Cardiac muscle cell (in vitro differentiated cells and primary cell): ENCODE measurements at places on chromosomes 6 and 20.
A peak's percentile ranks its signal among the peaks of the same experiment; 100 is the strongest.

DNA sequence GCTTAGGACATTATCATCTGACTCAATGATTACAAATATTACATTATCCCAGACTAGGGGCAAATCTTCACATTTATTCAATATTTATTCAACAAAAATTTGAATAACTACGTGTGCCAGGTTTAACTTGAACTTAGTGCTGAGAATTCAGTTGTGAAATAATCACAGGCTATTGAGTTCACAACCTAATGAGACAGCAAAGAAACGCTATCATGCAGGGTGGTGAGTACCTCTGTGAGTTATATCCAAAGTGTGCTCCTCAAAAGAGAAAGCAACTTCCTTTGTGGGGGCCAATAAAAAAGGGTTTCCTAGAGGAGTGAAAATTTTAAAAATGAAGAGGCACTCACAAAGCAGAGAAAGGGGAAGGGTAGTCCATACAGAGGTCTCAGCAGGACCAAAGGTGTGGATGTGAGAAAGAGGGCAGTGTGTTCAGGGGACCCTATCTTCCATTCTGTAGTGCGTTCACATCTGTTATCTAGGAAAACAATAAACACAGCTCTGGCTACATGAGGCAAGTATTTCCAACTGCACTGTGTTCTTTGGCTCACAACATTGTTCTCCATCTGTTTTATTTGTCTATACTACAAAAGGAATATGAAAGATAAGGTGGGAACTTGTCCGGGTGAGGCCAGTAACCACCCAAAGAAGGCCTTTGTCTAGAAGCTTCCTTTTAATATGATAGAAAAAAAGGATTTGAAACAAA lies 155.4 kb upstream of the MARCKS start:
- no peak for DNase-seq

DNA sequence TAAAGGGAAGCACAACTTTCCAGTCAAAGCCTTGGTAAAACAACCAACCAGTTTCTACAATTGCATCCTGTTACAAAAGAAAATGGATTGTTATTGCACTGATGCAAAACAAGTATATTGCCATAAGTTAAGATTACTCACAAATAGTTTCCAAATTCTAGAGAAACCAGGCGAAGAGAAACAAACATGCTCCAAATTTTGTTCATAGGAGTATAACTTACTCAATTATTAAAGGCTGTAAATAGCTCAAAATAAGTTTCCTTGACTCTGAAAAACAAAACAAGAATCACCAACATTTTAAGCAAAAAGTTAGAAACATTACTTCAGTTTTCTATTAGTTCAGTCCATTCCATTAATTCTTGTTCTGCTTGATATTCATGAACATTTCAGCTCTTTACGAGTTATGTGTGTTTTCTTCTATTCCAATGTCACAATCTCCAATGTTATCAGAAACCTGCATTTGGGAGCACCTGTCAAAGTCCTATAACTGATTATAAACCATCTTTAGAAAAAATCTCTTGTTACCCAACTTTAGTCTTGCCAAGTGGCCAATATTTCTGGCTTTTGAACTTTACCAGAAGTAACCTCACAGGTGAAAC lies 137.9 kb upstream of the THBS2 start:
- DNase-seq = no peak

GRCh38 chr20:50488236-50488806 lies 21.9 kb upstream of the PTPN1 start:
- no peak for DNase-seq

DNA sequence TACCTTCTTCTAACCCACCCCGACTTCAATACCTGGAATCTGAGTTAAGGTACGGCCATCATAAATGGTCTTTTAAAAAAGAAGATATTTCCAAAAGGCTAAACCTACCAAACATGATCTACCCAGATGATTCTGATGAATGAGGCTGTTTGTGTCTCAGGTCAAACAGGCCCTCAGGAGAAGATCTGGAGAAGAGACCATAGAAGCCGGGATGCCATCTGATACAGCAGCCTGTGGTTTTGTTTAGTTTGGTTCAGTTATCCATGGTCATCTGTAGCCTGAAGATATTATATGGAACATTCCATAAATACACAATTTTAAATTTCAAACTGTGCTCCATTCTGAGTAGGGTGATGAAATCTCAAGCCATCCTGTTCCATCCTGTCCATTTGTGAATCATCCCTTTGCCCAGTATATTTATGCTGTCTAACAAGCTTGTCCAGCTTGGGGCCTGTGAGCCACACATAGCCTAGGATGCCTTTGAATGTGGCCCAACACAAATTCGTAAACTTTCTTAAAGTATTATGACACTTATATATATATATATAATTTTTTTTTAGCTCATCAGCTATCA lies 4.0 kb upstream of the CAP2 start:
- no peak for DNase-seq

- no peak for DNase-seq
Measured at GRCh38 chr6:48290595-48290994, 179.6 kb upstream of the PTCHD4 start.

DNA sequence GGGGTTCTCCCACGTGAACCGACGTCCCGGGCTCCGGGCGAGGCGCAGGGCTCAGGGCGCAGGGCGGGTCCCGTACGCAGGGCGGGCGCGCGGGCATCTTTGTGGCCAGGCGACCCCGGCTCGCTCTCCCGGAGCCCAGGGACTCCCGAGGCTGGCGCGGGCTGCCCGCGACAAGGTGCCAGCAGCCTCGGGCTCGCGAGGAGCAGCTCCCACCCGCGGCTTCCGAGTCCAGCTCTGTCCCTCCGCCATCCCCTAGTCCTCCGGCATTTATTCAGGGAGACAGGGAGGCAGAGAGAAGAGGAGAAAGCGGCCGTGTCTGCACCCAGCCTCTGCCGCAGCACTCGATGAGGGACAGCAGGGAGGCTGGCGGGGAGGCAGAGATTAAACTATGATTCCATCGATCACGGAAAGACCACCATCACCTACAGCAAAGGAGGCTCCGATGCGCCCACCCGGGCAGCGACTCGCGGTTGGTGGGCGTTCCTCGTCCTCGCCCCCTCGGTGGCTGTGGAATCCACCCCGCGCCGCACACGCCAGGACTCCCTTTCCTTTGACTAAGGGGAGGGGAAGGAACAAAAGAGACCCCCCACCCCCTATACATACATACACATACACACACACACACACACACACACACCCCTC lies 1.1 kb downstream of the RGS17 start:
- peak; percentile 33 for DNase-seq

- DNase-seq = no peak
Measured at GRCh38 chr6:43993881-43994523, 133.2 kb downstream of the MRPL14 start.

- no peak for DNase-seq
Measured at GRCh38 chr20:618980-619379, 8.9 kb upstream of the TCF15 start.

DNA sequence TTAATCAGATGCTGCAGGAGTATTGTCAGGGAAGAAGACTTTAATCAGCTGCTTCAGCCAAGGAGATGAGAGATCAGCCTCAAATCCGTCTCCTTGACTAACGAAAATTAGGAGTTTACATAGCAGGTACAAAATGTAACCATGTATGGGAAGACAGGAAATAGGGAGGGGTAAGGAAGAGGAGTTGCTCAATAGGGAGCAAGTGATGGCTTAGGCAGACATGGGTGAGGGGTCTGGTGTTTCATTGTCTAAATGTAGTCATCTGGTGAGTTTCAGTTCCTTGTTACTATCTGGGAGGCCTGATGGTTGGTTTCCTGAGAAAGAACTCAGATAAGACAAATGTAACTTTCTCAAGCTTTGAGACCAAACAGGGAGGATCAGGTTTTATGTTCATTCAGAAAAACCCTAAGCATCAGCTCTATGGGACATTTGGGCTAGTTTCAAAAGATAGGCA lies 217.3 kb upstream of the SULF2 start:
- DNase-seq = no peak

DNA sequence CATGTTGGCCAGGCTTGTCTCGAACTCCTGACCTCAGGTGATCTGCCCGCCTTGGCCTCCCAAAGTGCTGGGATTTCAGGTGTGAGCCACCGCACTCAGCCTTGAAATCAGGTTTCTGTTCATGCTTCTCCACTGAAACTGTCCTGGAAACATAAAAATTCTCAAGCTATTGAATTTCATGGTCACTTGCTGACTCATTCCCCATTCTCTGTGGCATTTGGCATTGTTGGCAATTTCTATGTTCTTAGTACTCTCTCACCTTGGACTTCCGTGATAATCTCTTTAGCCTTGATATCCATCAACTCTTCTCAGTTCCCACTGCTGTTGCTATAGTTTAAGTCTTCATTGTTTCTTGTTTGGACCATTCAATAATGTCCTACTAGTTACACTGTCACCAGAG lies 6.2 kb downstream of the SEL1L2 start:
- no peak for DNase-seq

DNA sequence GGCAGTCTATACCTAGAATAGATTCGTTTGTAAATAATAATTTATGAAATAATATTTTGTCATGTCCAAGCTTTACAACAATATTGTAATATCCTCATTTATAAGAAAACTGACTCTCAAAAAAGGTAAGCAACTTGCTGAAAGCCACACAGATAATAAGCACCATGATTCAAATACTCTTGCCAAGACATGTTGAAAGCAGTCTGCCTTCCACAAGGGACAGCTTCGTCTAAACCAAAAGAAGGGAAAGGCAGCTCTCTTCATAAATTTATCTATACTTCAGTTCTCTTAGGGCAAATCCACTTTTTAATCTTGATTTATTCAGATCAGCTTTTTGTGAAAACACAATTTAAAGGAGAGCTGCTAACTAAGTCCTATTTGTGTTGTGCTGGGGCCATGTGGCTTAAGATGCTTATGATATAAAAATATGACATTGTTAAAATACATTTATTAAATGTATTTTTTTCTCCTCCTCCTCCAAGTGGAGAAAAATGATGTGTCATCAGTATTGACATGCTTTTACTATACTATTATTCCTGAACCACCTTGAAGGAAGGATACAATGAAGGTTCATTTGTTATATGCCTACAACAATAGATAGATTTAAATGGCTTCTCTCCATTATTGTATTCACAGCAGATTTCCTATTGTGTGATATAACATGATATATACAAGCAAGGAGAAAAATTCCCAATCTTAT lies 737.0 kb downstream of the HDGFL1 start:
- no peak for DNase-seq

GRCh38 chr6:108113557-108114519 lies 39.3 kb upstream of the OSTM1 start:
- peak; percentile 59 for DNase-seq

DNA sequence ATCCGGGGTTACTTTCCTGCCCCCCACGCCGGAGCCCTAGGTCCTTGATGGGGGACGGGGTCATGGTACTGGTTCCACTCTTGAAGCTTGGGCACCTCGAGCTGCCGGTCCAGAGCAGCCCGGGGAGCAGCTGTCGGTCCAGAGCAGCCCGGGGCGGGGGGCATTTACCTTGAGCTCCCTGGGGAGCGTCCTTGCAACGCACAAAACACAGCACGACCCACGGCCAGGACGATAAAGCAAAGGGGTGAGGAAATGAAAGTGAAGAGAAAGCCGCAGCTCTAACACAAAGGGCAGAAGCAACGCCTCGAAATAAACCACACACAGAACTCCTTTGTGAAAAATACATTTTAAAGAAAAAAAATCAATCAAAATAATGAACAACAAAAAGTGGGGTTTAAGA lies 39.1 kb downstream of the KCNQ2 start:
- DNase-seq = no peak

DNA sequence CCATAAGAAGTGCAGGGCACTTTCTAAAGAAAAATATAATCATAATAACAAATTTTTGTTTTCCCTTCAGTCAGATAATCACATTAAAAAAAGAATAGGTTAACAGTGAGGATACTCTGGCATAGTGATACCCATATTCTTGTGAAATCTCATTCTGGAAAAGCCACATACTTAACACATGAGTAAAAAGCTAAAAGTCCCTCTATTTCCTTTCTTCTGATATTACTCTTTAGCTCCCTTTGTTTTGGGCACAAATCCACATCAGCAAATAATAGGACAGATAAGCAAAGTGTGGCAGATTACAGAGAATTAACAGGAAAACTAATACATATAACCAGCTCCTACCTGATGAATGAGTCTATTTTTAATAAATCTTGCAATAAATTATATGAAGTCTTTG lies 15.8 kb downstream of the SHPRH start:
- no peak for DNase-seq

DNA sequence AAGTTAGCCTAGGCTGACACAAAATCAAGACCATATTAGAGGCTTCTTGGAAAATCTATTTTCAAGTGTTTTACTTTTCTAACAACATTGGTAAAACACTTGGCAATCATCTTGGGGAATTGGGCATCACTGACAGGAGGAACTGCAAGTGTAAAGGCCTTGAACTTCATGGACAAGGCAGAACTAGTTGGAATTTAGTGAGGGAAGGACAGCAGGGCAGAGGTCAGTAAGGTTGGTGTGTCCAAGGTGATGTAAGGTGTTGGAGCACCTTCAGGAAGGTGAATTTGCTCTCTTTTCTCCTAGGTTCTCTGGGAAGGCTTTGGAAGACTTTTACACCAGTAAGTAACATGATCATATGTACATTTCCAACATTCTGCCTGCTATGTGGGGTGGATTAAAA lies 1.5 kb upstream of the SLC17A4 start:
- DNase-seq = no peak

DNA sequence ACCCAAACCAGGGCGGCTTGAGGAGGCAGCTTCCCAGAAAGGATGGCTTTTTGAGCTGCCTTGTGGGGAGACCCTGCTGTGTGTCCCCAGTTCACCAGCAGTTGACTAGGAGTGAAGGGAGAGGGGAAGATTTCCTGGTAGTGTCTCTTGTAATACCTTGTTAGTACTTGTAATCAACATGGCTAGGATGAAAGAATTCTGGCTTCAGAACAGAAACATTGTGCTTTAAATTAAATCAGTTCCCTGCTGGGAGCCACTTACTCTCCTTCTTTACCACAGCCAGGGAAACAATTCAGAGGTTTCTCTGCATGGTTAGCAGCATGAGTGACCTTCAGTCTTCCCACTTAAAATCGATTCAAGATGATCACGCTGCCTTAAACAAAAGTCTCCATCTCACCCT lies 525.4 kb upstream of the ID4 start:
- DNase-seq = no peak

GRCh38 chr20:53911301-53911700 lies 159.1 kb downstream of the BCAS1 start:
- DNase-seq = no peak

GRCh38 chr6:25715794-25716193 lies 38.7 kb upstream of the SLC17A4 start:
- DNase-seq = no peak

DNA sequence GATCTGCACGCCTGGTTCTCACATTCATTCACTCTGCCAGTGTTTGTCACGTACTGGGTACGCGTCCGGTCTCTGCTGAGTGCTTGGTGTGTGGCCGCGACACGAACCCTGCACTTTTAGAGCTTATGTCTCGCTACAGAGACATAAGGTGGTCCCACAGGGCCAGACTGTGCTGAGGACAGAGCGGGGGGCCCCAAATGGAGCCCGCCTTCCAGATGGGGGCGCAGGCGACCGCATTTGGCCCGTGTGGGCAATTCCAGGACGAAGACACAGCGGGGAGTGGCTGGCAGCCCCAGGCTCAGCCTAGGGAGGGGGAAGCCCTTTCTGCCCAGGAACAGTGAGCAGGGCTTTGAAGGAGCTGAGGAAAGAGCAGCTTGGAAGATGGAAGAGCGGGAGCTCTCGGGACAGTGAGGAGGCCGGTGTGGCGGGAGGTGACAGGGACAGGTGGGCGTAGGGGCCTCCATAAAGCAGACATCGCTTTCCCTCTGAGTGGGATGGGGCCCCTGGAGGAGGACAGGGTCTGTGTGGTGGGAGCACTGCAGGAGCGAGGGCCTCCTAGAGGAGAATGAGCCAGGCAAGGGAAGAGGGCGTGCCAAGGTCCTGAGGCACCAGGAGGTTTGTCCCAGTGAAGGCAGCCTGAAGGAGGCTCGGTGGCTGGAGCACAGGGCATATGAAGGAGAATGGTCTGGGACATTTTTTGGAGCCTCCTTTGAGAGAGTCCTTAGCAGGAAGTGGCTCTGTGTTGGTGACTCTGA lies 7.8 kb upstream of the MTG2 start:
- DNase-seq = no peak
